Stimulated activated CD8-positive, alpha-beta memory T cell treated with anti-CD3 and anti-CD28 coated beads, Interleukin-7, amount 100 ng/mL, for 24 hours (primary cell): ENCODE measurements at places on chromosomes 7 and 10.

DNA sequence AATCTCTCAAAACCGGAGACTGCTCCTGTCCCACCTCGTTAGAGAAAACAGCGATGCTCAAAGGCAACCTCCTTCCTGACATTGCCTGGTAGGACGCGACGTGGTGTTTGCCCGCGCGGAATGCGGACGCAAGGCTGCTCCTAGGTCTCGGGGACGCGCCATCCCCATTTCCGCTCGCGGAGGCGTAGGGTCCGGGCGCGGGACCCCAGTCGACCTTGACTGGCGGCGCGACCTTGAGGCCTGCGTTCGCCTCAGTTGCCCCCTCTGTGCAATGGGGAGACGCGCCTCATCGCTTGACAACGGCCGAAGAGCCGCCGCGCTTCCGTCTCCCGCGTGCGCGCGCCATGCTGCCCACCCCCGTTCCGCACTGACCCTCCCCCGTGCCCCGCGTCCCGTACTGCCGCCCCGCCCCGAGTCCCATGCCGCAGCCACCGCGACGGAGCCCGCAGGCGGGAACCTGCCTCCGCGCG lies 412 bp upstream of the PPIA start:
- DNase-seq = no peak

DNA sequence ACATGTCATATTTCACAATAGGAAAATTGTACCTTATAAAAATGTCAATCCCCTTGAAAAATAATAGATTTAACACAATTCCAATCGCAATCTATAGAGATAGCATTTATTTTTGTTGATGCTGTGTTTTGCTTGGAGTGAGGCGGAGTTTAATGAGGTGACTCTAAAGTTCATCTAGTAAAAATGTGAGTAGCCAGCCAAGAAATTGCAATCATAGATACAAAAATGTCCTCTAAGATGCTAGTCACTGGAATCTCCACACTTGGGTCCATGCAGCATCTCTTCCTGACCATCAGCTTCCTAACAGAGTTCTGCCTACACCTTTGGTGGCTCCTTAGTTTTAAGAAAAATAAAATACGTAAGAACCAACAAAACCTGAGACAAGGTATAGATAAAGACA lies 44.9 kb downstream of the GLI3 start:
- no peak for DNase-seq

DNA sequence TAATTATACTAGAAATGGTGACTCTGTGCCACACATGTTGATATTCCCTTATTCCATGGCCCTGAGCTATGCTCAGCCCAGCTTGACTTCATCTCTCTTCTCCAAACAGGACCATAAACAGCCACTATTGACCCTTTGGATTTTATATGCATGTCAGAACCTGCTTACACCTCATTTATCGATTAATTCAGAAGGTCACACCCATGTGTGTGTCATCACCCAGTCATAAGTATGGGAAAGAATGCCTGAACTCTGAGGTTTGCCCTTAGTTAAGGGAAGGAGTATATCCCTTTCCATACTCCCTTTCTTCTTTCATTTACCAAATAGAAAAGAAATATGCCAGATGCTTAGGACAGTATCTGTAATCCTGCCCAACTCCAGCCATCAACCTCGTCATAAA lies 602.3 kb downstream of the SORCS3 start:
- DNase-seq = no peak

GRCh38 chr7:84216472-84216871 lies 21.9 kb upstream of the SEMA3A start:
- no peak for DNase-seq

GRCh38 chr10:21169271-21169670 lies 272.2 kb upstream of the NEBL start:
- DNase-seq = no peak

DNA sequence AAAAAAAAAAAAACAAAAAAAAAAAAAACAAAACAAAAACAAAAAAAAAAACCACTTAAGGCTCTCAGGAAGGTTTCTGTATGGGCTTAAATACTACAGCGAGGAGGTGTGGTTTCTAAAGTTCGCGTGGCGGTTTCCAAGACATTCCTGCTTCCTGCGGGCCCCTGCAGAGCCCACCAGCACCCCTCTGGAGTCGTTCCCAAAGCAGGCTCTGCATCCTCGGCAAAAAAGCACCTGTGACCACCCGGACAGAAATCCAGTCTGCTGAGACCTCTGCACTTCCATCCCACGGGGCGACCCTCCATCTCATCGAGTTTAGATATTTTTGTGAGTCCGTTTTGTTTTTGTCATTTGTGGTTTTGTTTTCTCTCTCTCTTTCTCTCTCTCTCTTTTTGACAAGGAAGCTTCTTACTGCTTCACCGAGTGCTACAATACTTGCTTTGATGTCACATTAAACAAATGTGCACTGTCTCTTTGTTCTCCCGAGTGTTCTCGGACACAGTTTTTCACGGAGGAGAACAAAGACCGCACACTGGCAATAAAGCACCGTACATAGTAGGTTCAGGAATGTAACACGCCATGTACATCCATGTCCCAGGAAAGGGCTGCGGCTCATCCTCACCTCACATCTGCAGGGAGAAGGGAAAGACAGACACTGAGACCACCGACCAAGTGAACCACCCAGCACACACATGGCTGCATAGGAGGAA lies 21.5 kb downstream of the PDGFA start:
- DNase-seq = no peak

DNA sequence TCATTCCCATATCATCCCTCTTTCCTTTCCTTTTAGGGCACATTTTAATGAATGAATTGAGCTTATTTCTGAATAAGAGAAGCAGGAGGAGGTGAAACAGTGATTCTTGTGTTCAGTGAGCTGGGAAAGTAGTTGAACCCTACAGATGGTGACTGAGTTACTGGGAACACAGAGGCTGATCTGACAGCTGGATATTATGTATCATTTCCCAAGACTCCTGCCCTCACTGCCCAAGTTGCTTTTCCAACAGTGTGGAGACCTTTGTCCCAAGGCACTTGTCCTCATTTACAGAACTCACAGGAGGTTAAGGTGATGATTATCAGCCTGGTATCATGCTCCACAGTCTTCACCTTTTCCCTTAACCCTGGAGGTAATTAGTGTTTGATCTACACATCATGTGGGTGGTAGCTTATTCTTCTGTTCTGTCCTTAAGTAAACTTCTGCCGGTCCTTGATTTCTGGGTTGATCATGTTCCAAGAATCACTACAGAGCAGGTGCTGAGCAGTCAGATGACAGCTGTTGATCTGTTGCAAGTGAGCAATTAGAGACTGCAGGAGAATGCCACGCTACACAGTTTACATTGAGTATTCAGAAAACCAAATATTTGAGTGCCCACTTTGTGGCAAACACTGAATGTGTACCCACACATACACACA lies 2.6 kb downstream of the PRLHR start:
- DNase-seq = no peak

- no peak for DNase-seq
Observed at GRCh38 chr7:109997837-109998236, 1093.1 kb upstream of the LRRN3 start.

DNA sequence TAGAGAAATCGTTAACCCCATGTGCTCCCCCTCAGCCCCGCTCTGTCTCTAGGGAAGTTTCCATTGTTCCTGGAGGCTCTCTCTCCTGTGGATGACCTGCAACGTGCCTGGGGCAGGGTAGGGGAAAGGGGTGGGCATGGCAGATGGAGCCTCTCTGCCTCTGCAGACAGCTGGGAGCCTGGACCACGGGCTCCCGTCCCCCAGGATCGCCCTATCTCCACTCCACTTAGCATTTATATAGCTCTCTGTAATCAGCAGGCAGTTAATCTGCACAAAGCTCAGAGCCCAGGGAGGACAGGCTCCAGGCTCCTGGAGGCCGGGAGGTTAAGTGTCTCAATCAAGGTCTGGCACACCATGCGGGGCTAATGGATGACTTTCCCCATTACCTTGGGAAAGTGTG lies 369.7 kb downstream of the PLXNA4 start:
- DNase-seq = no peak

- no peak for DNase-seq
Observed at GRCh38 chr10:113610631-113611601, 52.9 kb downstream of the NRAP start.

- DNase-seq = no peak
Observed at GRCh38 chr10:43292755-43293676, 26.2 kb upstream of the RASGEF1A start.

GRCh38 chr10:111656066-111656465 lies 527.5 kb downstream of the GPAM start:
- no peak for DNase-seq

DNA sequence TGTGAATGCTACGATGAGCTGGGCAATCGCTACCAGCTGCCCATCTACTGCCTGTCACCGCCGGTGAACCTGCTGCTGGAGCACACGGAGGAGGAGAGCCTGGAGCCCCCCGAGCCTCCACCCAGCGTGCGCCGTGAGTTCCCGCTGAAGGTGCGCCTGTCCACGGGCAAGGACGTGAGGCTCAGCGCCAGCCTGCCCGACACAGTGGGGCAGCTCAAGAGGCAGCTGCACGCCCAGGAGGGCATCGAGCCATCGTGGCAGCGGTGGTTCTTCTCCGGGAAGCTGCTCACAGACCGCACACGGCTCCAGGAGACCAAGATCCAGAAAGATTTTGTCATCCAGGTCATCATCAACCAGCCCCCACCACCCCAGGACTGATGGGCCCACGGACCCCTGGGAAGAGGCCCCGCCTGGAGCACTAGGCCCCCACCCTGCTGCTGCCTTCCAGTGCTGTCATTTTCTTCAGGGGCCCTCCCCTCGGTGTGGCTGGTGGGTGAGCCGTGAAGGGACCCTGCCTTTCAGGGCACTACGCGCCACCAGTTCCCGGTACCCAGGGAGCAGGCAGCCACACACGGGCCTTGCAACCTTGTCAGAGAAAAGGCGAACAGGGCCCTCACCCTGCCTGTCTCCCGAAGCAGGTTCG lies 2.3 kb upstream of the ANKRD2 start:
- no peak for DNase-seq

DNA sequence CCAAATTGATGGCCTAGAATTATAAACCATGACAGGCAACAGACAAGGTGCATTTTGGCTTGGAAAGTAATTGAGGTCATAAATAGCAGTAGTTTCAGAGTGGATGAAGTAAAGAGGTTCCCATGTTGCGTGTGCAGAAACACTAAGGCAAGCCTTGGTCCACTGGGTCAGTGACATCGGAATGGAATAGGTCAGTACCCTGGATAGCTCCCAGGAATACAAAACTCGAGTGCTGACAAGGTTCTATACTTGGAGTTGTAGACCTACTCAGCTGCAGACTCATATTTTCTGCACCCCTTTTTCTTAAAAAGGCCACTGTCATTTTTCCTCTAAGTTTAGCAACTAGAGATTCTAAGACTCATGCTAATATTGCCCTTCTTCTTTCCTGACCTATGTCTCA lies 132.8 kb downstream of the DYNC1I1 start:
- DNase-seq = no peak

DNA sequence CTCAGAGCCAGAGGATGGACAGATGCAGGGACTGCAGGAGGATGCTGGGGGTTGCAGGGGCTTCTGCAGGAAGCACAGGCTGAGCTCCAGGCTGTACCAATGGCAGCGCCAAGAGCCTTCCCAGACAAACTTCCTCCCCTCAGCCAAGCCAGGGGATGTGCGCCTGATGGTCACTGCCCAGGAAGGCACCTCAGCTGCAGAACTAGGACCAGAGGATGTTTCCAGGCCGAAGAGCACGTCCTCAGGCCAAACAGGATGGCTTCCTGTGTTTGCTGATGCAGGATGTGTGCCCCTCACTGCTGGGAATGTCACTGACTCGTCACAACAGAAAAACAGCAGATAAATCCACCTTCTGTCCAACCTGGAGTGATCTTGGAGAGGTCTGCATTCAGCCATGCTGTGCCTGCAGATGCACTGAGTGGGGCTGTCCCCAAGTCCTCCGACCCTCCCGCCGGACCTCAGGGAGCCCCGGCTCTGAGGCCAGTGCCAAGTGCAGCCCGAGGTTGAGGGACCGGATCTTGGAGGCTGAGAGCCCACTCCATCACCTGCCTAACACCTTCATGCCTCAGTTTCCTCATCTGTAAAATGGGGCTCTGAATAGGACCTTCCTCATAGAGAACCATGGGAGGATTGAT lies 152.5 kb upstream of the CHST15 start:
- DNase-seq = no peak

GRCh38 chr7:2864999-2865670 lies 21.0 kb upstream of the GNA12 start:
- DNase-seq = peak; percentile 57

DNA sequence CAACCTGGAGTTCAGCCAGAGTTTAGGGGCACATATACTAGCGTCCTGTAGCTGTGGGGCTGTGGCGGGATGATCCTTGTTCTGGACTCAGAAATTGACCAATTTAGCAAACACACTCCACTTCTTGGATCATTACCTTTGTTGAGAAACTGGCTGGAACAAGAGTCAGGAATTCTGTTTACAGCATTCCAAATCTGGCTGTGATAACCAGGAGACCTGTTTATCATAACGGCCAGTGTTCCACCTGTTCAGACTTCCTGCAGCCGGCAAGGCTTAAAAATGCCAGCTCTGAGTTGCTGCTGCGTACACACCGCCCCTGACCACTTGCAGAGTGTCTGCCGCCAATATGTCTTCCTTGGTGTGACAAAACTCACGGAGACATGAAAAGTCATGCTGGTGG lies 64.8 kb downstream of the ARMC3 start:
- DNase-seq = no peak

- no peak for DNase-seq
Observed at GRCh38 chr7:148318102-148318811, 272.3 kb upstream of the C7orf33 start.

DNA sequence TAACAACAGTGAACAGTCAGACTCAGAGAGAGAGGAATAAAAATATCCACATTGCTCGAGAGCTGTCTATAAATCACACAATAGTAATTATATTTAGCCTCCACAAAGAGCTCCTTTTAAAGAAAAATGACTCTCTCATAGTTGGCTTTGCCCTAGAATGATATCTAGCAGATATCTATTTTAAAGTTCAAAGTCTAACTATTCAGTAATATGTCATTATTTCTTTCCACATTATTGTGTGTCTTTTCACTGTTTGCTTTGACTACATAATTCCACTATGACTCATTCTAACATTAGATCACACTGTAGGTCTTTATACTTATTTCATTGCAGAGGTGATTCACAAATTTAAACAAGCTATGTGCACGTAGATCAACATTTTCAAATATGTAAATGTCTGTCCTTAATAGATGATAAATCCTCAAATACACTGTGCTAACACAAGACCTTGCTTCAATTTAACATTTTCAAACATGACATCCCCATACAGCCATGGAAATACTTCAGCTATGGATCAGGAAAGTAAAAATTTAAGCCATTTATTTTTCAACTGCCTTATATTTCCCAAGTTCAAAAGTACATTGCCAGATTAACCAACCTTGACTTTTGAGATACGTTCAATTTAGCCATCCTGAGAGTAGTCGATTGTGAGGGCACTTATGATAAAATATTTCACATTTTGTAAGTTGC lies 99.9 kb upstream of the AKR1E2 start:
- no peak for DNase-seq

DNA sequence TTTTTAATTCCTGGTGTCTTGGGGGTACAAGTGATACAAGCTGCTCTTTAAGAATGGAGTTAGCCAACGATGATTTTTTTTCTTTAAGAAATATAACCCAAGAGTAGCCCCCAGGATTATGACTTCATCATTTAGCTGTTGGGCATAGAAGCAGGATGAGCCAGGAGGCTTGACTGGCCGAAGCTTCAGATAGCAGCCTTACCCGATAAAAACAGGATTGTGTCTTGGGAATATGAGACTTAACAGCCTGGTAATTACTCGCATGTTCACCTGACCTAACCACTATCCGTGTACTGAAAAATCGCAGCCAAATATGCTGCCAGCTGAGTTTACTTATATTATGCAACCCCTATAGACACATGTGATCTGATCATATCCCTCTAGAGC lies 346.0 kb upstream of the BMPER start:
- no peak for DNase-seq
